ENCODE measurements at places on chromosomes 3 and 15. TPM values are rescaled to one million over a fixed set of nuclear protein-coding genes. Genes with fewer than 3 reads are reported as not detected.

The SGO1 gene
- 12.3 TPM for polyA plus RNA-seq

DNA sequence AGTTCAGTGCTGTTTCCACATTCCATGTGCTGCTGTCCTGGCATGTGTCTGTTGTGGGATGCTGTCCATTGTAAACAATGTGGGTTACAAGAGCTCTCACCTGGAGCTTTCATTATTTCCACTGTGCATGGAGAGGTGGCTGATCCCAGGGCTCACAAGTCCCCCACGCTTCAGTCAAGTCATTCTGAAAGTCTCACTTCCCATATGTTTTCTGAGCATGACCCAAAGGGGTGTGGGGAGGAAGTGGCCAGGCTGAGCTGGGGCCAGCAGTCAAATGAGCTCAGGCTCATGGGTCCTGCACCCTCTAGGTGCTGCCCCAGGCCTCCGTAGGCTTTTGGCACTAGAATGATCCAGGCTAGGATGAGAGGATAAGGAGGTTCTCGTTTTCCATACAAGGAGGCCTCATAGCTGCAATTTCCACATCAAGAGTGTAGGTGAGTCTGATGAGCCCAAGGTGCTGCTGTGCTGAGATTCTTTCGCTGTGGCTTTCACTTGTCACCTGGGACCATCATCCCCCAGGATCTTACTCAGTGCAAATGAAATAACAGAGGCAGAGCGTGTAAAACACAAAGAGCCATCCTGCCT, 22.0 kb downstream of the STARD5 start:
- peak; percentile 84 for DNase-seq

The NKIRAS1 gene
- 14.4 TPM for polyA plus RNA-seq

The SNURF gene
- polyA plus RNA-seq, result 37.2 TPM

The ADPRH gene
- polyA plus RNA-seq, result 13.1 TPM

GRCh38 chr3:187183210-187183862, 13.9 kb upstream of the RTP1 start:
- no peak for DNase-seq

GRCh38 chr3:73292220-73292619, 230.8 kb downstream of the EBLN2 start:
- no peak for DNase-seq

GRCh38 chr3:186472456-186473008, 71.6 kb downstream of the CRYGS start:
- DNase-seq, result no peak

- DNase-seq, result no peak
These were observed 29.2 kb upstream of the PRICKLE2 start for GRCh38 chr3:64254443-64254842.

The ABTB1 gene
- polyA plus RNA-seq, result 29.0 TPM

DNA sequence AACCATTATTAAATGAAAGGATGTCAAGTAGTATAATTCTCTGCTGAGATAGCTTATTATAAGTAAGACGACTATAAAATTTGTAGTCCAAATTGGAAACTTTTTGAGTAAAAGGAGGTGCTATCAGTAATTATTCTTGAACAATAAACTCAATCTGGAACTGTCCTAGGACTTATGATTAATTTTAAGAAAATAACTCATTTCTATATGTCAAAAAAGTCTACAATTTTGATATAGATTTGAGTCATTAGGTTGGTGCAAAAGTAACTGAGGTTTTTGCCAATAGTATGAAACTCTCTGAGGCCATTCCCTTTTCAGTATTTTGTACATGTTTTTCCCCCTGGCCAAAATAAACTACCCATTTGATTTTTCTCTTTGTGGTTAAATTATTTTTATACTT, 41.0 kb downstream of the LEKR1 start:
- DNase-seq, result no peak

The SLC24A5 gene
- polyA plus RNA-seq, result not detected

The RBP2 gene
- 0.79 TPM for polyA plus RNA-seq

GRCh38 chr3:14239940-14240339, 61.3 kb downstream of the LSM3 start:
- no peak for DNase-seq

DNA sequence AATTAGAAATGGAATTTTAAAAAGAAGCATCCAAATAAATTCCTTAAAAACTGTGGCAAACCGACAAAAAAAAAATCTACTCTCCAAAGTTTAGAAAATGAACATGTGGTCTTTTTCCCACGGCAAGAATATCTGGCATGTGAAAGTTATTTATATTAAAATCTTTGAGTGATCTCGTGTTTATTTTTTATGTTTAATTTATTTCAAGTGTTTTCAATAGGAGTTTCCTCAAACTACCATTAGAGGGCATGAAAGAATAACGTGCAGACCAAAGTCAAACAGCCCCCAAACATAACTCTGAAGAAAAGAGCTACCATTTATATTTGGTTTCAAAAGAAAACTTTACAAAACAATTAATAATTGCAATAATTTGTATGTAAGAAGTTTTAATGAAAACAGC, 286.4 kb downstream of the ZIC4 start:
- peak; percentile 15 for DNase-seq

- DNase-seq, result no peak
These were observed 62.2 kb downstream of the PFN2 start for GRCh38 chr3:149908424-149908957.

GRCh38 chr3:114418724-114419543, 125.1 kb downstream of the TIGIT start:
- DNase-seq, result peak; percentile 83

The FBXO40 gene
- polyA plus RNA-seq, result 0.03 TPM

DNA sequence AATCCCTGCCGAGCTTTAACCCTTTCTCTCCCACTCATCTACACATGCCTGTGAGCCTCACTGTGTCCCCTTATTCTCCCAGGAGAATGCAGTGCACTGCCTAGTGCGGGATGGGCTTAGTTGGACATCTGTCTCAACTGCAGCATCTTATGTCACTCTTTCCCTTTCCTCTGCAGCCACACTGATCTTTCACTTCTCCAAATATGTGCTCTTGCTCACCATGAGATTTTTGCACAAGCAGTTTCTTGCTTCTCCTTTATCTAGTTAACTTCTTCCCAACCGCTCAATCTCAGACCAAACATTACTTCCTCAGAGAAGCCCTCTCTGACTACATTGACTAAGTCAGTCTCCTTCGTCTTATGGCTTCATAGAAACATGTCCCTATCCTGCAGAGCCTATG, 292.3 kb downstream of the KBTBD8 start:
- no peak for DNase-seq
